Activated CD8-positive, alpha-beta memory T cell treated with anti-CD3 and anti-CD28 coated beads, Interleukin-2, amount 10 ng/mL, durations not matched to agents 7 days and 5 days (primary cell): ENCODE measurements at places on chromosomes 12 and 14. TPM values are rescaled to one million over a fixed set of nuclear protein-coding genes. Genes with fewer than 3 reads are reported as not detected.

The ELK3 gene
- 17.1 TPM for total RNA-seq

The ZNF84 gene
- 22.5 TPM for total RNA-seq

The TTC7B gene
- total RNA-seq, result 4.9 TPM

The PZP gene
- total RNA-seq, result not detected

The USP44 gene
- total RNA-seq, result 13.7 TPM

The ETV6 gene
- total RNA-seq, result 32.6 TPM

The ARHGEF40 gene
- total RNA-seq, result 0.09 TPM

The LPAR5 gene
- total RNA-seq, result 18.5 TPM

The PRB2 gene
- not detected for total RNA-seq

The TAS2R19 gene
- 1.8 TPM for total RNA-seq

- peaks cover 34% of the 10 kb centered on the region for H3K36me3 ChIP-seq
- H3K27ac ChIP-seq, result no peak overlapping the region
- DNase-seq, result no peak
- no peaks in the 10 kb centered on the region for H3K4me1 ChIP-seq
- H3K4me3 ChIP-seq, result no peak overlapping the region
Measured at GRCh38 chr12:45368841-45369489, 153.1 kb downstream of the ANO6 start.

GRCh38 chr12:6367065-6367968 lies 8.0 kb downstream of the SCNN1A start:
- H3K36me3 ChIP-seq, result no peaks in the 10 kb centered on the region
- no peaks in the 10 kb centered on the region for H3K27me3 ChIP-seq
- peaks cover 26% of the 10 kb centered on the region for H3K4me1 ChIP-seq
- H3K4me3 ChIP-seq, result no peak overlapping the region
- peak; percentile 67 for DNase-seq
- H3K27ac ChIP-seq, result peak overlapping the region; percentile 68

DNA sequence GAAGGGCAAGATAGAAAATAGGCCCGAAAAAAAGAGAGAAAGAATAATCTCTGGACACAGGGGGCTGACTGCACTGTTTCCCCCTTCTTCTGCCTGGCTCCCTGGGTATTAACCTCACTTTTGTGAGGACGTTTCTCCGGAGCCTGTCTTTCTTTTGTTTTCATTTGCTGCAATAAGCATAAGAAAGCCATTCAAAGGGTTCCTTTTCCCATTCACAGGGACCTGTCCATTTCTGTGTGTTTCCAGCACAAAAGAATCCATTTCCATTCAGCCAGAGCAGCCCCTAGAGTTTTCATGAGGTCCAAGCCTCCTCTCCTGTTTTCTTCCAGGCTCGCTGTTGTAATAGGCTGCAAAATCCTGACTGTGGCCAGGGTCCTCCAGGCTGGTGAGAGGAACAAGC lies 16.8 kb downstream of the PLXNC1 start:
- H3K27me3 ChIP-seq, result no peaks in the 10 kb centered on the region
- H3K36me3 ChIP-seq, result peaks cover 7% of the 10 kb centered on the region
- no peak overlapping the region for H3K27ac ChIP-seq

DNA sequence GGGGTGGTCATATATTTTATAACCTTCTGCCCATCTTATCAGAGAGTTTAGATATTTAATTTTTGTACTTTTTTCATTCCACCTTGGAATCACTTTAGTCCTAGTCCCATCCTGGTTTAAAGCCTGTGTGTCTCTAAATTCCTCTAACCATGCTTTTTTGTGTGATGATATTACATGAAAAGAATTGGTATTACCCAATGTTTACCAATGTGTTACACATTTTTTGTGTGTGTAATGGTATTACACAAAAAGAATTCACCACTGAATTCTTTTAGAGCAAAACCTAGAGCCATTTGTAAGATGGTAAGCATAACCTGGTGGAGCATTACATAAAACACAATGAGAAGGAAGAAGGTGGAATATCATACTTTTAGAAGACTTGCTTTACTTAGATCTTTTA lies 77.5 kb downstream of the FAR2 start:
- H3K4me1 ChIP-seq, result no peaks in the 10 kb centered on the region
- no peak for DNase-seq
- no peak overlapping the region for H3K27ac ChIP-seq
- H3K4me3 ChIP-seq, result no peak overlapping the region
- H3K27me3 ChIP-seq, result no peaks in the 10 kb centered on the region

- no peaks in the 10 kb centered on the region for H3K27me3 ChIP-seq
- no peak overlapping the region for H3K27ac ChIP-seq
- no peak for DNase-seq
- no peaks in the 10 kb centered on the region for H3K36me3 ChIP-seq
- H3K4me3 ChIP-seq, result no peak overlapping the region
Measured at GRCh38 chr14:54127526-54127925, 170.9 kb upstream of the BMP4 start.

DNA sequence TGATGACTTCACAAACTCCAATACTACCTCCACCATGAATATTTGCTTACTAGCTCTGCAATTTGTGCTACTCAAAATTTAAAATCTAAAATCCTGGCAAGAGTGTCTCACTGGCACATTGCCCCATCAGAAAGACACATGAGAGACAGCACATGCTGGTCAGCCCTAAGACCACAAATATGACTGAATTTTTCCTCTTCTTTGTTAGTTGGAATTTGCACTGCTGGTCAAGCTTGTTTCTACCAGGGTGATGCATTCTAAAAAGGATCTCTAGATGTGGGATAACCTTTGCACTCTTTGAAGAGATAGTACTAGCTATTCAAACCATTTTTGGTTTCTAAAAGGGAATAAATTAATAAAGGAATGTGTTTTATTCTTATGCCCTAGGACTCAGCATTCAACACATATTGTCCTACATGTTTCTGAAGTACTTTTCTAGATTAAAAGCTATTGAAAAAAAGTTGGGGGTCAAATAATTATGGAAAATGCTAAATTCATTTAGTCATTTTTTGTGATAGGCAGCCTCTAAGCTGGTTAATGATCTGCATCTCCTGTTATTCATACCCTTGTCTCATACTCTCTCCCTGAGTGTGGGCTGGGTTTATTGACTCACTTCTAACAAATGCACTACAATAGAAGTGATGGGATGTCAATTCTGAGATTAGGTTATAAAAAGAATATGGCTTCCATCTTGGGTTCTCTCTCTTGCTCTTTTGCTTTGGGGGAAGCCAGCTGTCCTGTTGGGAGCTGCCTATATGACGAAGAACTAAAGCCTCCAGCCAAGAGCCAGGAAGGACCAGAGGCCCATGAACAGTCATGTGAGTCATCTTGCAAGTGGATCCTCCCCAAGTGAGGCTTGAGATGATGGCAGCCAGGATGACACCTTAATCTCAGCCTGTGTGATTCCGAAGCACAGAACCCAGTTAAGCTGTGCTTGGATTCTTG lies 211.5 kb upstream of the CRY1 start:
- H3K36me3 ChIP-seq, result peaks cover 2% of the 10 kb centered on the region
- H3K4me1 ChIP-seq, result peaks cover 21% of the 10 kb centered on the region
- no peak for DNase-seq

GRCh38 chr14:74244115-74244514 lies 4.9 kb downstream of the VSX2 start:
- H3K27ac ChIP-seq, result no peak overlapping the region
- no peak for DNase-seq
- no peak overlapping the region for H3K4me3 ChIP-seq
- H3K36me3 ChIP-seq, result no peaks in the 10 kb centered on the region
- H3K27me3 ChIP-seq, result peaks cover 92% of the 10 kb centered on the region

- no peak overlapping the region for H3K27ac ChIP-seq
- H3K27me3 ChIP-seq, result peaks cover 6% of the 10 kb centered on the region
- no peak for DNase-seq
- H3K4me1 ChIP-seq, result no peaks in the 10 kb centered on the region
Measured at GRCh38 chr14:59622631-59623030, 46.0 kb upstream of the CCDC175 start.

DNA sequence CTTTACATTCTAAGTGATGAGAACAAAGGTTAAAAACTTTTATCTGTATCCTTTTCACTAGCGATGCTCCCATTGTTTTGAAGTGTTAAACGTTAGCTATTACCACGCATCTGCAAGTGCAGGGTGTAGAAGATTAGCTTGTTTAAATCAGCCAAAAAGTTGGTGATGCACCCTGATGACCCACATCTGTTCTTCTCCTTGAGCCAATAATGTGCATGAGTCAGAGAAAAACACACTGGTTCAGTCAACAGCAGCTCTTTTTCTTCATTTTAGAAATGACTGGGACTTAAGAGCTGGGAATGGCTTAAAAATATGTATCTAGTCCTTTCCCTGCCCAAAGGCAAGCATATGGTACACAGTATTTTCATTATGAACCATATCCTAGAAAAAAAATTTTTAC lies 323.5 kb upstream of the PDE3A start:
- H3K36me3 ChIP-seq, result no peaks in the 10 kb centered on the region
- H3K4me1 ChIP-seq, result no peaks in the 10 kb centered on the region
- DNase-seq, result no peak
- no peak overlapping the region for H3K27ac ChIP-seq
- H3K4me3 ChIP-seq, result no peak overlapping the region

GRCh38 chr14:59187802-59188460 lies 536 bp upstream of the DAAM1 start:
- peaks cover 21% of the 10 kb centered on the region for H3K4me1 ChIP-seq
- H3K27ac ChIP-seq, result peak overlapping the region; percentile 54
- peaks cover 27% of the 10 kb centered on the region for H3K27me3 ChIP-seq
- DNase-seq, result peak; percentile 67

DNA sequence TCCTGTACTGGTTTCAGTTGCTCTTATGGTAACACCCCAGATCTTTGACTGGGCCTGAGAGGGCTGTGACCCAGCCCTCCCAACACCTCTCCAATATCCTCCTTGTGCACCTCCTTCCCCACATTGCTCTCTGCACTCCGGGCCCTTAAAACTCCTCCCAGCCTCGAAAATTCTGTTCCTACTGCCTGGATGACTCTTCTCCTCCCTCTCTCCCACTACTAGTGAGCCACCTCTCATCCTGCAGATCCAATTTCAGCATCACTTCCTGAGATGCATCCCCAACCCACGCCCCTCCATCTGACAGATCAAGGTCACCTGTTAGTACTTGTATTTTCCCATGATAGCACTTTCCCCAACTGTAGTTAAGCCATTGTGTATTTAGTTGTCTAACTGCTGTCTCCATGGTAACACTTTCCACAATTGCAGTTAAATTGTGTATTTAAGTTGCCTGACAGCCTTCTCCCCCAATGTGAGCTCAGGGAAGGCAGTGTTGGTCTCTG lies 11.5 kb upstream of the NT5DC3 start:
- no peaks in the 10 kb centered on the region for H3K36me3 ChIP-seq
- H3K4me3 ChIP-seq, result no peak overlapping the region
- peaks cover 6% of the 10 kb centered on the region for H3K27me3 ChIP-seq
- peaks cover 3% of the 10 kb centered on the region for H3K4me1 ChIP-seq
- no peak overlapping the region for H3K27ac ChIP-seq

GRCh38 chr12:130588696-130589539 lies 127.2 kb downstream of the RIMBP2 start:
- H3K4me3 ChIP-seq, result no peak overlapping the region
- H3K36me3 ChIP-seq, result no peaks in the 10 kb centered on the region
- H3K4me1 ChIP-seq, result no peaks in the 10 kb centered on the region
- no peaks in the 10 kb centered on the region for H3K27me3 ChIP-seq
- no peak for DNase-seq
- no peak overlapping the region for H3K27ac ChIP-seq

GRCh38 chr12:91994208-91994797 lies 151.3 kb downstream of the BTG1 start:
- H3K36me3 ChIP-seq, result peaks cover 16% of the 10 kb centered on the region
- H3K27ac ChIP-seq, result no peak overlapping the region
- no peak overlapping the region for H3K4me3 ChIP-seq
- peaks cover 6% of the 10 kb centered on the region for H3K4me1 ChIP-seq
- no peak for DNase-seq

DNA sequence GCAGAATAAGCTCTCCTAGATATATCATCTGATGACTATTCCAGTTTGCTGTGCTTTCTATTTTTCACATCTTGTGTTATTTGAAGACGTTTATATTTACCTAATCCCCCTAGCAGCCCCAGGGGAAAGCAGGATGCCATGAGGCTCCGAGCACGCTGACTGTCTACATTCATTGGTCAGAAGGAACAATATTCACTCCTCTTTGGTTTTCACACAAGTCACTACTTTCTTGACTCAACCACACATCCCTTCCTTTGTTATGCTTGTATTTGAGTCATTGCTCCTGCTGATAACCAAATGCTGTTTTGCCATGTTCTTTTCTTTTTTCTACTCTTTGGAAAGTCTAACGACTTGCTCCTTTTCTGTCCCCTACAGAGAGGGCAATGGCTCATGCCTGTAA lies 86.5 kb upstream of the SLC38A2 start:
- peaks cover 62% of the 10 kb centered on the region for H3K4me1 ChIP-seq
- no peaks in the 10 kb centered on the region for H3K27me3 ChIP-seq
- H3K36me3 ChIP-seq, result peaks cover 3% of the 10 kb centered on the region
- peak overlapping the region; percentile 92 for H3K27ac ChIP-seq
- H3K4me3 ChIP-seq, result peak overlapping the region; percentile 47

- H3K27ac ChIP-seq, result no peak overlapping the region
- H3K27me3 ChIP-seq, result no peaks in the 10 kb centered on the region
- H3K4me3 ChIP-seq, result no peak overlapping the region
- peaks cover 6% of the 10 kb centered on the region for H3K4me1 ChIP-seq
- H3K36me3 ChIP-seq, result peaks cover 4% of the 10 kb centered on the region
- no peak for DNase-seq
Measured at GRCh38 chr12:19709889-19710288, 270.6 kb downstream of the AEBP2 start.

DNA sequence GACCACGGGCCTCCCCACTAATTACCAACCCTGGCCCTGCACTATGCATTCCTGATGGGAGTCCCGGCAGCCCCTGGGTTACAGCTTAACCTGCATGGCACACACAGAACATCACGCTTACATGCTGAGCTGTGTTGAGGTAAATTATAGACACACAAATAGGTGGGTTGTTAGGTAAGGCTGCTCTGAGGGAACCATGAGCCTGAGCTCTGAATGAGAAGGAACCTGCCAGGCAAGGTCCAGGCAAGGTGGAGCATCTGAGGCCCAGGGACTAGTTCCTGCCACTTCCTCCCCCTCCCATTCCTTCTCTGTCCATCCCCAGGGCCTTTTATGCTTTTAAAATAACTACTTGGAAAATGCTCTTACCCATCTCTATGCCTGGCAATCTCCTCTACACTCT lies 82.7 kb upstream of the ESRRB start:
- DNase-seq, result peak; percentile 25
- no peaks in the 10 kb centered on the region for H3K4me1 ChIP-seq
- peaks cover 8% of the 10 kb centered on the region for H3K27me3 ChIP-seq

DNA sequence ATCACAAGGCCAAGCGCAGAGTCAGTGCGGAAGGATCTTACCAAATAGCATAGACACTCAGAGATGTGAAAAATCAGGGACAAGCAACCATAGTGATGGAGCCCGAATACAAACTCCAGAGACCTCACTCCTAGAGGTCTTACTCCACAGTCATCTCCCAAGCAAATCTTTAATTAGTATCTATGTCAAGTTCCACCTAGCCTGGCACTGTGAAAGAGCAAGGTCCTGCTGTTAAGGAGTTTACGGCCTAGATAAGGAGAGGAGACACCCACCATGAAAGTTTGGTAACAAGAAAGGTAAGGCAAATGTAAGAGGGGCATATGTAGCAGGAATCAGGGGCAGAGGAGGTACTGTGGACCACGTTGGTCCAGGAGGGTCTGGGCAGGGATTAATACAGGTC lies 7.4 kb upstream of the PLEKHG6 start:
- no peak overlapping the region for H3K4me3 ChIP-seq
- H3K4me1 ChIP-seq, result no peaks in the 10 kb centered on the region
- peaks cover 26% of the 10 kb centered on the region for H3K27me3 ChIP-seq
- DNase-seq, result no peak
- no peak overlapping the region for H3K27ac ChIP-seq
